Body of pancreas (tissue), 4 donors: ENCODE measurements at places on chromosomes 7 and 10. TPM values are rescaled to one million over a fixed set of nuclear protein-coding genes. Genes with fewer than 3 reads are reported as not detected.

Gene NACAD
- 1.6 TPM for total RNA-seq

Gene SOSTDC1
- not detected for total RNA-seq

Gene CDC14C
- total RNA-seq = not detected

Gene CABCOCO1
- not detected for total RNA-seq

- H3K36me3 ChIP-seq = no peaks in the 10 kb centered on the region
- no peak for DNase-seq
- H3K27me3 ChIP-seq = no peaks in the 10 kb centered on the region
Observed at GRCh38 chr10:133129859-133130495, 30.0 kb upstream of the KNDC1 start.
